ENCODE measurements at places on chromosomes 11 and 22.

GRCh38 chr11:113562981-113563461 lies 87.8 kb upstream of the DRD2 start:
- DNase-seq: peak; percentile 46

DNA sequence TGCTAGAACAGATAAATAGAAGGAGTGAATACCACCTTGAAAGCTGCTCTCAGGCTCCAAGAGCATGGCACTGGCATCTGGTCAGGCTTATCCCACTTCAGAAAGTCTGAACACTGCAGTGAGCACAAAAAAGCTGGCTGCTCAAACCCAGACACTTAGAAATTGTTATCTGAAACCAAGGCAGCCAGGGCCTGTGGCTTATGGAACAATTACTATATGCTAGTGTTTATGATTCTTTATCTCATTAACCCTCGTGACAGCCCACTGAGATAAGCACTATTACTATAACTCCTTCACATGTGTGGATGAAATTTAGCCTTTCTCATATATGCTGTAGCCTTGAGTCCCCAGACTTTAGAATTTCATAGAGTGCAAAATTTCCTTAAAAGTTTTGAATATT lies 400.2 kb downstream of the RAB38 start:
- DNase-seq: no peak

DNA sequence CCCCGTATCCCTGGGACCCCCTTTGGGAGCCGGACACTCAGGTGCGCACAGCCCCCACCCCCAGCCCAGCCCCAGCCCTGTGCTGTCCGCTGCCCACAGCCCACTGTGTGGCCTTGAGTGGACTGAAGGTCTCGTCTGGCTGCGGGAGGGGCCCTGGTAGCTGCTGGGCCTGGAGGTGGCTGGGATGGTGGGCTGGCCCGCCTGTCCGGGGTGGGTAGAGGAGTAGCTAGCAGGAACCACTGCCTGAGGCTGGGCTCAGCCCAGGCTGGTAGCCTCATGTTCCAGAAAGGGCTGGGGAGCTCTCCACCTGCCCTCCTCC lies 4.6 kb upstream of the MUC6 start:
- no peak for DNase-seq

DNA sequence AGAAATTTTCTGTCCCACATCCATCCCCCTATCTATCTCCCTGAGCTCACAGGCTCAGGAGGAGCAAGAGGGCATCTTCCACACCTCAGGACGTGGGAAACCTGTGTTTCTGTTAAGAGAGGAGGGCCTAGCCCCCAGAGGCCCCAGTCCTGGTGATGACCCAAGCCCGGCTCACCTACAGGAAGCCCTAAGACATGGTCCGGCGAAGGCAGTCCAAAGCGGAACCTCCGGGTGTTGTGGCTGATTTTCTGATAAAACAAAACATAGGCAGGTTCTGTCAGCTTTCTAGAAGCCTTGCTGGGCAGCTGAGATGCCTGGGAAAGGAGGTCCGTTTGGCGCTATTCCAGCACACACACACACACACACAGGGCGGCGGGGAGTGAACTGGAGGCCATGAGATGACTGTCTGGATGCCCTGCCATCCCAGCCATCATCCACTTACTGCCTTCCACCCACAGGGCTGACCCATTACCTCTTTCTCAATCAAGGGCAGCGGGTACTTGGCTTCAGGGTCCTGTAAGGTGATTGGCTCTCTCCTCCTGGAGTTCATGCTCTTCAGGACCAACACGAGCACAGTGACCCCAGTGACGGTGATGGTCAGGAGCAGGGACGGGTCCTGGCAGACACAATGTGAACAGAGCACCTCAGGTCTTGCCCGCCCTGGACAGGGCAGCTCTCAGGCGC lies 882 bp downstream of the CYB5R2 start:
- DNase-seq: no peak

DNA sequence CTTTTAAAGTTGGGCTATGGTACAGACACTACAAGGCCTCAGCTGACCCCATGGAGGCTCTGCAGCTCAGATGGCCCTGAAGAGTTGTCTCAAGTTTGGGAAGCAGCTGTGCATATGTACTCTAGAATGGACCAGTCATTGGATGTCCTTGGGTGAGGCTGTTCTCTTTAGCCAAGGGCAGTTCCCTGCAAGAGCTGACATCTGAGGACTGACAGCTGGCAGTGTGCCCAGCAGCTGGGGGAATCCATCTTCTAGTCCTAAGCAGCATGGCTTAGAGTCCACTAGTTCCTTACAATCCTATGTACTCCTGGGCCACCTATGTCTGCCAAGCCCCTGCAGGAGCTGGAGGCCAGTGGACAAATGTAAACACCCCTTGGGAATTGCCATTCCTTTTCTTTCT lies 76.5 kb downstream of the C11orf91 start:
- no peak for DNase-seq

DNA sequence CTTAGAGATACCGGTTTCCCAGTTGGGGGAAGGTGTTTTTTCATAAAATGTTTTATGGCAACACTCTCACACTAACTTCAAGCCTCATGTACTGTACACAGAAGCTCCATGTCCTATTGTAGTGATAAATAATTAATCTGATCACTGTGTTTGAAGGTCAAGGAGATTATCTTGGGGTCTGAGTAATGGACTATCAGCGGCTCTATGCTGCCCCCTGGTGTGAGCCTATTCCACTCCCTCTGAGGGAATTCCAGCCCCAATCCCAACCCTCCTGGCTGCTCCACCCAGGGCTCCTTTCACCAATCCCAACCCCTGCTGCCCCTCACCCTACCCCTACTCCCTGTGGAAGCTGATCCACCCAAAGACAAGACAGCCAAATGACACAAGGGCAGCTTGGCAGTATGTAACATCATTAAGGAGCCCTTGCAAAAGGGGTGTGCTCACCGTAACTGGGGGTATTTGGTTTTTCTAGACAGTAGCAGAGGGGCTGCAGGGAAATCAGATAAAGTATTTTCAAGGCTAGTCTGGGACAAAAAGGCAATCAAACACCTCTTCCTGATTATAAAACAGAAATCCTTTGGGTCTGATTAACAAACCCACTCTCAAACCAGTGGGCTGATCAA lies 22.3 kb downstream of the HPS4 start:
- peak; percentile 30 for DNase-seq

- no peak for DNase-seq
These were observed 23.6 kb downstream of the RPS6KA4 start for GRCh38 chr11:64382586-64382985.

GRCh38 chr11:5831196-5831829 lies 10.4 kb downstream of the OR52E6 start:
- no peak for DNase-seq

GRCh38 chr11:110808248-110808647 lies 96.0 kb upstream of the ARHGAP20 start:
- DNase-seq: no peak

GRCh38 chr11:1547467-1548098 lies 24.5 kb downstream of the DUSP8 start:
- no peak for DNase-seq

DNA sequence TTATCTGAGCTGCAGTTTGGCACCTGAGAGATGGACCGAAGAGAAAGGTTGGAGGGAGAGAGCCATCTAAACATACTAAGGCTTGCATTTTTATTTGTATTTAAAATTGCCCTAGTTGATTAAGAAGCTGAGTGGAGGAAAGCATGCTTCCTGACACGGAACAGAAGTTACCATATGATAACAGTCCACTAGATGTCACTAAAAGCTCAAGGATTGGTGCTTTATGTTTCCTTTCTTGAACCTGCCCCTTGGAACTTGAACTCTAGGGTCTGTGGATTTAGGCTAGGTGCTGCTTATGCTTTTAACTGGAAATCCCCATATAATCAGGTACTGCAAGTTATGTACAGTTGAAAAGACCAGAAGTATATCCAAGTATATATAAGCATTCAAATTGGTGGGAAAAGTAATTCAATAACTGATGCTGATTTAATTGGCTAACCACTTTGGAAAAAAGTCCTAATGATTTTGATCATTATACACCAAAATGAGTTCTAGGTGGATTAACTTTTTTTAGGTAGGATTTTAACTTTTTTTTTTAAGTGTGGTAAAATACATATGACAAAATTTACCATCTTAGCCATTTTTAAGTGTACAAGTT lies 9.5 kb downstream of the RBMXL2 start:
- peak; percentile 51 for DNase-seq

GRCh38 chr22:22877523-22878210 lies 9.9 kb upstream of the IGLL5 start:
- DNase-seq: peak; percentile 40

- no peak for DNase-seq
These were observed 23.7 kb downstream of the ADAMTS8 start for GRCh38 chr11:130404727-130405126.

GRCh38 chr11:76335842-76336241 lies 45.1 kb downstream of the THAP12 start:
- DNase-seq: no peak

GRCh38 chr11:57432149-57432561 lies 5.2 kb upstream of the SLC43A3 start:
- no peak for DNase-seq

- DNase-seq: no peak
These were observed 1.4 kb downstream of the TMX2 start for GRCh38 chr11:57713835-57714234.

DNA sequence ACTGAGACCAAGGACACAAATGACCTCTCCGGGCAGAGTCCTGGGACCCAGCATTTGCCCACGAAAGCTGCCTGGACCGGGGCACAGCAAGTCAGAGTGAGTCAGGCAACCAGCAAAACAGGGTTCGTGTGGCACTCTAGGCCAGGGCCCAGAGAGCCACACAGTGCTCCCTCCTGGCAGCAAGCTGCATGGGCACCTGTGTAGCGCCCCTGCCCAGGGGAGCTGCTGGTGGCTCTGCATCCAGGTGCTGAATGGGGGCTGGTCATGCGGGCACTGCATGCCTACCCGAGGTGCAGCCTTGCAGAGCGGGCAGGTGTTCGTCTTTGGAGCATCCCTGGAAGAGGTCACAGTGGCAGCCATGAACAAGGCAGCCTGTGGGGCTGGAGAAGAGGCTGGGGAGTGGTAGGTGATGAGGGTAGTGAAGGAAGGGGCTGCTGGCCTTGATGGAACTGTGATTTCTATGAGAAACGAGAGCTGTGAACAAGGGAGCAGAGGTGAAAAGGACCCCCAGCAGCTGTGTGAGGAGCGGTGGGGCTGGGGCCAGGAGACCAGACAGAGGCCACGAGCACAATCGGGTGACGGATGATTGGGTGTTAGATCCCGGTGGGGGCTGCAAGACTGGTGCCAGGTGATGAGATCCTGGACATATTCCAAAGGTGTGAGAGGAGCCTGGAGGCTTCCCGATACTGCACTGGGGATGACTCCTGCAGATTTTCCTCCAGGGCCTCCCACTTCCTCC lies 63.3 kb downstream of the DGCR2 start:
- DNase-seq: no peak

DNA sequence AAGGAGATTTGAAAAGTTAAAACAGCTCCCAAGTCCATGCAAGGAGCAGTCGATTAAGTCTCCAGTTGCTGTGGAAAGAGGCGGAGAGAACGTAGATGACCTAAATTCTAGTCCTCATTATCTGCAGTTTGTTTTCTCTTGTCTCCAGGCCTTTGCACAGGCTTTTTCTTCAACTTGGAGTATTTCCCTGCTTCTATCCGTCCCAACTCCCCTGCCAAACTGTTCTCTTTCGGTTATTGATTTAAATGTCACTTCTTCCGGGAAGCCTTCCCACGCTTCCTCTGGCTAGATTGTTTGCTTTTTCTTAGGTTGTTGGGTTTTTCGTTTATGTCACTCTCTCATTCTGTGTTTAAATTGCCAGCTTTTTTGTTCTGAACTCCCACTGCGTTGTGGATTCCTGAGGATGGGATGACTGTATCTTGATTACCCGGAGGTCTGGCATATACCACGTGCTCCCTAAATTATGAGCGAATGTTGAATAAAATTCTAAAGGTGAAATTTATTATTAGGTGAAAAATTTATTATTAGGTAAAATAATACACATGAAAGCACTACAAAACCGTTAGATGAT lies 463 bp downstream of the TMEM126B start:
- DNase-seq: no peak

GRCh38 chr11:130403271-130403804 lies 25.1 kb downstream of the ADAMTS8 start:
- DNase-seq: peak; percentile 90

GRCh38 chr22:36725366-36726006 lies 21.9 kb upstream of the CACNG2 start:
- DNase-seq: no peak

DNA sequence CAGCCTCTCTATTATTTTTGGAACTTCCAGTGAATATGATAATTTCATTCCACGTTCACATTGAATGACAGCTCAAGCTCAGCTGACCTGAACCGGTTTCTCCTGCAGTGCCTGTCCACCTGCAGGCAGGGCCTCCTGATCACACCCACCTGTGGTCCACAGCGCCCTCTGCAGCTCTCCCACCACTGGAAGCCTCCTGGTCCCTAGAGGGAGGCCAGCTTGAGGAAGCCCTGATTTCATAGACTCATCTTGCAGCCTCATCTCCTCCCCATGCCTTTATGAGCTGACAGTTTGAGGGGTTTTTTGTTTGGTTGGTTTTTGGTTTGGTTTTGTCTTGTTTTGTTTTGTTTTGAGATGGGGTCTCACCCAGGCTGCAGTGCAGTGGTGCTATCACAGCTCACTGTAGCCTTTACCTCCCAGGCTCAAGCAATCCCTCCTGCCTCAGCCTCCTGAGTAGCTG lies 29.9 kb upstream of the MALAT1 start:
- peak; percentile 19 for DNase-seq

DNA sequence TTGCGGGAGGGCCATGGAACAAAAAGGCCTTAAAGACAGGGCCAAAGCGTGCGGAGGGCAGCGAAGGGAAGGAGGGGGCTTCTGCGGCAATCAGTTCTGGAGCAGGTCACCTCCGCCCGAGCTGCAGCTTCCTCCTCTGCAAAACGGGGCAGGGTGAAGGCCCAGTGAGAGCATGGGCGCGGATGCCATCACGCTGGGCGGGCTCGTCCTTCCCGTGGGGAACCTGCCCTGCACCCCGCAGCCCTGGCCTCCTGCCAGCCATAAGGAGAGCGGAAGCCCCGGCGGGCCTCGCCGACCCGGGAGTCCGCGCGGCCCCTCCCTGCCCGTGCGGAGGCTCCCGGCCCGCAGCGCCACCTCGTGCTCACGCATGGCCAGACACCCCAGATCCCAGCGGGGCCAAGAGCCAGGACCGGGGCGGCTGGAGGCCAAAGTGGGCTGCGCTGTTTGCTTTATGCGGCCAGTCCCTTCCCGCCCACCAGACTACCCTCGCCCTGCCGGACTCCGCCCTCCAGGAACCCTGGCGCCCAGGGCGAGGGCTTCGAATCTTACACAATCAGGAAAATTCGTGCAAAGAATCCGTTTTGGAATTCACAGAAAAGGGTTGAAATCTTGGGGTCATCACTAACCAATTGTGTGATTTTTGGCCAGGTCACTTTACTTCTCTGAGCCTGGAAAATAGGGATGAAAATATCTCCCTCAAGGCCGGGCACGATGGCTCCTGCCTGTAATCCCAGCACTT lies 16.1 kb downstream of the TSKU start:
- DNase-seq: peak; percentile 58

DNA sequence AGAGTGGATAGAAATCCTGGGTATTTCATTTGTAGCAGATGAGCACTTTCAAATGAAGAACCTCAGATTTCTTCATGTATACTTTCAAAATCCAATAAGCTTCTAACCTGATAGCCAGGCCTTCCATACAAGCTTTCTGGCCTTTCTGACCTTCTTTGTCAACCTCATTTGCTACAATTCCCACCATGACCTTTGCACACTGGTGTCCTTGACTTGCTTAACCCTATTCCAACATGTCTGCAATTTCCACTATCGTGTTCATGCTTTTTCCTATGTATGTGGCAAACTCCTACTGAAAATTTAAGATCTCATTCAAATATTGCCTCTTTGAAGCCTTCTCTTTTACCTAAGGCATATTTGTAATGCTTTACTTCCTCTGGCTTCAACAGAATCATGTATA lies 242.1 kb upstream of the CCDC90B start:
- DNase-seq: no peak

- no peak for DNase-seq
These were observed 54.6 kb downstream of the MCM5 start for GRCh38 chr22:35454416-35455054.
